GM04504 (cell line): ENCODE measurements at places on chromosomes 16 and 17.

- no peak for DNase-seq
Measured at GRCh38 chr17:39568702-39569101, 39.0 kb downstream of the NEUROD2 start.

DNA sequence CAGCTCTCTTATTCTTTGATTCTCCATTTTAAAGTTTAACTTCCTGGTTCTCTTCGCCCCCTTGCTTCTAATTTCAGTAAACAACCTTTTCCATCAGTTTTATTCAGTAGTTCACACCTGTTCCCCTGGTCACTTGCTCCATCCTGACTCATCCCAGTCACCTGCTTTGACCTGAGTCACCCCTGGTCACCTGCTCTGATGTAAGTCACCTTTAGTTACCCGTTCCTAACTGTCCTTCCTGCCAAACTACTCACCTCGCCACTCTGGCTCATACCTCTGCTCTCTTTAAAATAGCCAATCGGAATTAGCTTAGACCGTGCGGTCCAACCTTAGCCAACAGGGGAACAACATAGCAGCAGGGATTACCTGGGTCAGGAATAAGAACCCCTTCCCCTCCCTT is 4.7 kb upstream of the NLRC5 start:
- no peak for DNase-seq

DNA sequence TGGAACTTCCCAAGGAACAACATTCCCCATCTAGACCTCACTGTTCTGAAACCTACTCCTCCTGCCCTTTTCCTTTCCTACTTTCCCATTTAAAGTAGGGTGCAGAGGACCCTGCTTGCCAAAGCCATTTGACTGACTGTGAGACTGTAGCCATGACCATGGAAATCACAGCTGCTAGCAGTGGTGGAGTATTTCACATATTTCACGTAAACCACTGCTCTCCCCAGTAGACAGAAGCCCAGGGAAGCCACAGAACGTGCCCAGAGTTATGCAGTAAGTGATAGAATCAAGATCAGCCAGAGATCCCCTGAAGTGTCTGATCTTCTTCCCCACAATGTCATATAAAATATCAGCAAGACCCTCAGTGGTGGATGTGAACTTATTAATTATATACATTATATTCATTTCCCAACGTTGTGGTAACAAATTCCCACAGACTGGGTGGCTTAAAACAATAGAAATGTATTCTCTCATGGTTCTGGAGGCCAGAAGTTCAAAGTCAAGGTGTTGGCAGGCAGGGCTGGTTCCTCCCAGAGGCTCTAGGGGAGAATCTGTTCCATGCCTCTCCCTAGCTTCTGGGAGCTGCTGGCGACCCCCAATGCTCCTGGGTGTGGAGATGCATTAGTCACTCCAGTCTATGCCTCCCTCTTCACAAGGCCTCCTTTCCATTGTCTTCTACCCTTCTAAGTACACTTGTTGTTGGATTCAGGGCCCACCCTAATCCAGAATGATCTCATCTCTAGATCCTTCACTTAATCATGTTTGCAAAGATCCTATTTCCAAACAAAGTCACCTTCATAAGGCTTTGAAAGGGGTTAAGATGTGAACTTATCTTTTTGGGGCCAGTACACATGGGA is 20.7 kb upstream of the PRM1 start:
- no peak for DNase-seq

DNA sequence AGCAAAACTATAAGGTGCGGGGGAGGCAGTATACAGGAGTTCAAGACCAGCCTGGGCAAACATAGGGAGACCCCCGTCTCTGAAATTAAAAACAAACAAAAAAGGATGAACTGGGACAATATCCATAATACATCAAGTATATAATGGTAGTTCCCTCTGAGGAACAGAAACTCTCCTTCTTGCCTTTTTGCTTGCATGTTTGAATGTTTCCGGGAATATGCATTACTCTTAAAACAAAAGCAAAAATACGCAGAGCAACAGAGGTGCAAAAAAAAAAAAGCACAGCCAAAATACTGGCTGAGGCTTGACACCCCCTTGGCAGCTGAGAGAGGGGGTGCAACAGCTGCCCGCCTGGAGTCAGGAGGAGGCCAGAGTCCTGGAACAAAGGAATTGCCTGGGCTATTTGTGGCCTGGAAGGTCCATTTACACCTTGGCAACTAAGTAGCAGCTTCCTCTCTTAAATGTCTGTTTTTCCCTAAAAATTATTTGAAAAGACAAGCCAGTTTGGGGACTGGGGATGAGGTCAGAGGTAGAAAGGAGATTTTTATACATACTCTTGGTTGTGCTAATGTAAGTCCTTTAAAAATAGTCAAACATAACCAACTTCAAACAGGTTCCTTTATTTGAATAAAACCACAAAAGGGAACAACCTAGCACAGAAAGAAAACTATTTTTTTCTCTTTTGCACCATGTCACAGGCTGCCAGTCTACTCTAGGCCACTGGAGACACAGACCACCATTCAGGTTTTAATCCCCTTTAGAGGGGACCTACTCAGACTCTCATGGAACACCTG is 19.5 kb downstream of the USP7 start:
- DNase-seq, result no peak

GRCh38 chr16:84763629-84764028 is 56.2 kb upstream of the CRISPLD2 start:
- DNase-seq, result no peak

GRCh38 chr17:83099570-83100181 is 20.3 kb downstream of the METRNL start:
- no peak for DNase-seq

DNA sequence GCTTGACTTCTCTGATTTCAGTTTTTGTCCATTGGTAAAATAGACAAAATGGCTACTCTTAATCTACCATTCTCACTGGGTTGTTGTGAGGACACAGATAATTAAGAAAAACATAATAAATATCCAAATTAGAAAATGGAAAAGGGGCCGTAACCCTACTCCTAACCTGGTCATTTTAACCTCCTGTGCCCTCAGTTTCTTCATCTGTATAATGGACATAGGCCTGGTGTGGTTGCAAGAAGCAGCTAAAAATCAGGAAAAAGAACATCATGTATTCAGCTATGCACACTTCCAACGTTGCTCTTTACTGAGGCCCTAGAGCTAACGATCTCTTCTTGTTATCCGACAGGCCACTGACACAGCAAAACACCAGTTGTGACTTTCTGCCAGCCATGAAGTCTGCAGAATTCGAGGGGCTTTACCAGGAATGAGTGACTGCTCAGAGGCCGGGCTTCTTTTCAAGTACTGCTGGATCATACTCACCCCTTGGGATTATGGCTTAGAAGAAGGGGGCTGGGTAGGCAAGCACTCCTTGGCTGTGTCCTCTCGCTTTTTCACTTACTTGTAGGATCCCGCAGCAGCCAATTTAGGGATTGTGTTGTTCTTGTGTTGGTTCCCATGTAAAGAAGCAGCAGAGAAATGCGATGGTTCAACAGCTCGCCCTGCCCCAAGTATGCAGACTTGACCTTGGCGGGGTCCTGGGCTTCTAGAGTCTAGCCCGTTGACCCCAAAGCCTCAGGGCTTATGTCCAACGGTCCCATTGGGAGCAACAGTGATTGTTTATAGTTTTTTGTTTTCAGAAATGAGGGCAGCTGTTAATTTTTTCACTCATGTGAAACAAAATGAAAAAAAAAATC is 20.9 kb downstream of the LDAF1 start:
- DNase-seq, result no peak

- DNase-seq, result no peak
Measured at GRCh38 chr17:2799653-2800052, 3.4 kb downstream of the RAP1GAP2 start.

DNA sequence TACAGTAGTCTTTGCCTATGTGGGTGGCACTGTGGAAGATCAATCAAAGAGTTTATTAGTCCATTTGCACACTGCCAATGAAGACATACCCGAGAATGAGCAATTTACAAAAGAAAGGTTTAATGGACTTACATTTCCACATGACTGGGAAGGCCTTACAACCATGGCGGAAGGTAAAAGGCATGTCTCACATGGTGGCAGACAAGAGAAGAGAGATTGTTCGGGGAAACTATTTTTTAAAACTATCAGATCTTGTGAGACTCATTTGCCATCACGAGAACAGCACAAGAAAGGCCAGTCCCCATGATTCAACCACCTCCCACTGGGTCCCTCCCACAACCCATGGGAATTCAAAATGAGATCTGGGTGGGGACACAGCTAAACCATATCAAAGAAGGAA is 432.1 kb downstream of the ZFHX3 start:
- DNase-seq, result no peak

DNA sequence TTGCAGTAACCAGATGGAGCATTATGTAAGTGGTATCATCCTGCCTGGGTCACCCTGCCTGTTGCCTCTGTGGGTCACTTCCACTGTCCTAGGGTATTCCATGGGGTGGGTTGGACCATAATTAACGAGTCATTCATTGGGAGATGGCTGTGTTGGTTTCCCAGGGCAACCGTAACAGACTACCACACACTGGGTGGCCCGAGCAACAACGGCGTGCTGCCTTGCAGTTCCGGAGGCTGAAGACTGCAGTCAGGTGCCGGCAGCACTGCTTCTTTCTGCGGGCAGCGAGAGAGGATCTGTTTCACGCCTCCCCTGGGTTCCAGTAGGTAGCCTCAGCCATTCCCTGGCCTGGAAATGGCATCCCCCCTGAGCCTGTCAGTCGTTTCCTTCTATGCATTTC is 28.9 kb upstream of the CMIP start:
- DNase-seq, result no peak

- no peak for DNase-seq
Measured at GRCh38 chr16:87447323-87447722, 45.5 kb downstream of the ZCCHC14 start.

DNA sequence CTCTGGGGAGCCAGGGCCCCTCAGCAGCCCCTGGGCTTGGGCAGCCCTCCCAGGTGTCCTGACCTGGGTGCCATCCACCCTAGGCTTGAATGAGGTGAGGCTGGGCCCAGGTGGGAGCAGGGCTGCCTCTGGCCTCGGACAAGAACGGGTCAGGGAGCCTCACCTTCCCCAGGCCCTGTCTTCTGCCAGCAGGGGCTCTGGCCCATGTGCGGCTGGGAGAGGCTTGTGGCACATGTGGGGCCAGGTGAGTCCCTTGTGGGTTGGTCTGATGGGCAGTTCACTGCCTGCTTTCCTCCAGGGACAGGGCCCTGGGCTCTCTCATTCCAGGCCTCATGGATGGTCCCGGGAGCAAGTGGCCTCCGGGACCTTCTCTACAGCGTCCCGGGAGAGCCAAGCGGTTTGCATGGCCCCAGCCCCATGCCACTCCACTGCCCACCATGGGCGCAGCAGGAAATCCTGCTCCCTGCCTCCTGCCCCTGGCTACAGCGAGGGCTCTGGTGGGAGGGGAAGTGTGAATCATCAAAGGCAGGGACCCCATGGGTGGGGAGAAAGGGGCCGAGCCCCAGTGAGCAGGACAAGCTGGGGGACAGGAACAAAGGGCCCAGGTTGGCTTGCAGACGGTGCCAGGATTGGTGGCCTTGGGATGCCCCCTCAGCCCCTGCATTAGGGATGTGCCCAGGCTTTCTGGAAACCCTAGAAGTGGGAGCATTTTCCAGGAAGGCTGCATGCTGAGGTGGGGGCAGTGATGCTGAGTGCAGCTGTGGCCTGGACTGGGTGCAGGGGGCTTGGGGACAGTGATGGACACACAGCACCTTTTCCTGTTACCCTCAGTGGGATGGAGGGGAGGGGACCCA is 12.2 kb downstream of the VASN start:
- no peak for DNase-seq

DNA sequence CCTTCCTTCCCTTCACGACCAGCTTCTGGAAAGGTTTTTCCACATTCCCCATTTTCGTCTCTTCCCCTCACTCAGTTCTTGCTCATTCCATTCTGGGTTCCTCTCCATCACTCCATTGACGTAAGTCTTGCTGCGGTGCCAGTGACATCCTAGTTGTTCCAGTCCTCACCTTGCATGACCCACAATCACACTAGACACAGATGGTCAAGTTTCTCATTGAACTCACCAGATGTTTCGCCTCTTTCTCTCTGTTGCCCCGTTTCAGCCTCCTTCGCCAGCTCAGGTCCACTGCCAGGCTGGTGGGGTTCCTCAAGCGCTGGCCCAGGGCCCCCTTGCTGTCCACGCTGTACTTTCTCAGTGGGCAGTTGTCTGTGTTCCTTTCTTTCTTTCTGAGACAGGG is 43.4 kb downstream of the CCDC42 start:
- no peak for DNase-seq

- DNase-seq, result no peak
Measured at GRCh38 chr16:86567701-86568581, 1.3 kb downstream of the FOXC2 start.

GRCh38 chr17:57782647-57783337 is 37.7 kb upstream of the CCDC182 start:
- DNase-seq, result no peak

DNA sequence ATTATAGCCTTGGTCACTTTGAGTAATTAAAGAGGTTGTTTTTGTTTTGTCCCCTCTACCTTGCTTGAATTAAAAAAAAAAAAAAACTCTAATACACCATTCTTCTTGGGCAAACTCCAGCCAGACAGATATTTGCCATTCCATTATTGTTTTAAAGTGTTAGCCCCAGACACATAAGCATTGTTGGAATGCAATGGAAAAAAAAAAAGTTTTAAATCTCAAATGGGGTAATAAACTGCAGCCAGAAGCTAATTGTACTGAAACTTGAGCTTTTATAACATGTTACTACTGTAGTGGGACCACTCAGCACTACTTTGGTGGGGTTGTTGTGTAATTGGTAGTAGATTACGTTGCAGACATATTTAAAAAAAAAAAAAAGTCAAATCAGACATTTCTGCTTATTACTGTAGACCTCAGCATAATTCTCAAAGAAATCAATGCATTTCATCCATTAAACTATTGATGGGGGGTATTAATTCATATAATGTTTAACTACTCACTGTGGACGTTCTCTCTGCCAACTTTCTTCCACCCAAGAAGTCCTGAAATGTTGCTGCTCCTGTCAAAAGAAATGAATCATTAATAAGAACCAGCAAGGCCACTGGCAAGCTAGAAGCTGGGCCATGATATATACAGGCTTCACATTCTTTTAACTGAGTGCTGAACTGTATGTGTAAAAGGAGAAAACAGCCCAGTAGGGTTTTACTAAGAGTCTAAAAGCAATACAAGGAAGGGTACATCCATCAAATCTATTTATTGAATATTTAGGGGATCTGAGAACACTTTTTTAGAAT is 626.6 kb upstream of the SOX9 start:
- no peak for DNase-seq

DNA sequence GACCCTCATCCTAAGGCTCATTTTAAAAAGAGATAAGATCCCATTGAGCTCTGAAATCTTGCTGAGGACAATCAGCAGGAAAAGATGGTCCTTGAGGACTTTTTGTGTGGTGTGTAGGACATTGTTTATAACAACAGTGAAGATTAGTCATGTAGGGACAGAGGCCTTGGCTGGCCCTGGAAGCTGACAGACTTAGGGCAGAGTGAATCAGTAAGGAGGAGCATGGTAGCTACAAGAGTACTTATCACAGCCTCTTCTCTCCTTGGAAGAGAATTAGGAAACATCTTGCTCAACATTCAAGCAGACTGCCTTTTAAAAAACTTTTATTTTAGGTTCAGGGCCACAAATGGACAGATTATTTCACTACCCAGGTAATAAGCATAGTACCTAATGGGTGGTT is 665.9 kb upstream of the SALL1 start:
- DNase-seq, result peak; percentile 7

- DNase-seq, result no peak
Measured at GRCh38 chr16:85438981-85439685, 174.0 kb upstream of the GSE1 start.

GRCh38 chr16:67017810-67018488 is 11.0 kb upstream of the CBFB start:
- DNase-seq, result peak; percentile 76
